ENCODE measurements at places on chromosomes 16 and 17.

GRCh38 chr16:23496821-23497542 lies 13.3 kb downstream of the GGA2 start:
- DNase-seq: no peak

DNA sequence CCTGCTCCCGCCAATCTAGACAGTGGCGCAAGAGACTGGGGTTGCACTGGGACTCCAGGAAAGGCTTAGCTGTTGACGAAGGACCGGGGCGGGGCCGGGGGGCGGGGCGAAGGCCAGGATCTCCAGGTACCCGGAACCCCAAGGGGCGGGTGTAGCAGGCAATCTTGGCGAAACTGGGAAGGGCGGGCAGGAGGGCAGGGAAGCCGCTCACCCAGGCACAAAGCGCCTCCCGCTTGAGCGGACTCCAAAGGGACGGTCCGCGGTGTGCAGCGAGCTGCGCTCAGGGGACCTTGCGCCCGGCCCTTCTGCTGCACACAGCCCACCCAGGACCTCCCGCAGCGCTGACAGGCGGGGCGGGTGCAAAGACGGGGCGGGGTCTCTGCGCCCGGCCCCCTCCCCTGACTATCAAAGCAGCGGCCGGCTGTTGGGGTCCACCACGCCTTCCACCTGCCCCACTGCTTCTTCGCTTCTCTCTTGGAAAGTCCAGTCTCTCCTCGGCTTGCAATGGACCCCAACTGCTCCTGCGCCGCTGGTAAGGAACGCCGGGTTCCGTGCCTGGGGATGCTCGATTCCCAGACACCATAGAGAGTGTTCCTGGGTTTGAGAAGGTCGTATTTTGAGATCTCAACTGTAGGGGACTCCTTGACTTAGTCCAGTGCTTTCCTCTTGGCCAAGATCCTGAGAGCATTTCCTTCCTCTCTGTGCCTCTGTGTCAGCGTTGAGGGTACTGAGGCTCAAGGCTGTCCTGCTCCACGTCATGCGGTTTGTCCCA lies at the start of gene MT1F:
Gene MT1F, plus strand, starts transcription at position 405 of the 772 bp plus-strand sequence. Its CDS starts 100 bp downstream, at position 505.
- DNase-seq: peak; percentile 83

DNA sequence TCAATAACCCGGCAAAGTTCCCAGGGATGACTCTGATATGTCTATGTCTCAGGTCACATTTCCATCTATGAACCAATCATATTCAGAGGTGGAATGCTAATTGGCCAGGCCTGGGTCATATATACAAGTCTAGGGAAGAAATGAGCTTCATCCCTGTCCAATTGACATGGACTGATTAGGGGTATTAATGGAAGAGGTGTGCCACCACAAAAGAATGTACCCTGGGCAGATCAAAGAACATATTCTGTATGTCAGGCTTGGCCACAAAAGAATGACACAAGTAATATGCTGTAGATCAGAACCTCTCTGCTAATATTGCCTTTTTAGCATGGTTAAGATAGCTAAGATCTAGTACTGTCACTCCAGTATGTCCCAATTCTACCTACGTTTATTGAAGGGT lies 6.7 kb downstream of the SLC35G3 start:
- no peak for DNase-seq

DNA sequence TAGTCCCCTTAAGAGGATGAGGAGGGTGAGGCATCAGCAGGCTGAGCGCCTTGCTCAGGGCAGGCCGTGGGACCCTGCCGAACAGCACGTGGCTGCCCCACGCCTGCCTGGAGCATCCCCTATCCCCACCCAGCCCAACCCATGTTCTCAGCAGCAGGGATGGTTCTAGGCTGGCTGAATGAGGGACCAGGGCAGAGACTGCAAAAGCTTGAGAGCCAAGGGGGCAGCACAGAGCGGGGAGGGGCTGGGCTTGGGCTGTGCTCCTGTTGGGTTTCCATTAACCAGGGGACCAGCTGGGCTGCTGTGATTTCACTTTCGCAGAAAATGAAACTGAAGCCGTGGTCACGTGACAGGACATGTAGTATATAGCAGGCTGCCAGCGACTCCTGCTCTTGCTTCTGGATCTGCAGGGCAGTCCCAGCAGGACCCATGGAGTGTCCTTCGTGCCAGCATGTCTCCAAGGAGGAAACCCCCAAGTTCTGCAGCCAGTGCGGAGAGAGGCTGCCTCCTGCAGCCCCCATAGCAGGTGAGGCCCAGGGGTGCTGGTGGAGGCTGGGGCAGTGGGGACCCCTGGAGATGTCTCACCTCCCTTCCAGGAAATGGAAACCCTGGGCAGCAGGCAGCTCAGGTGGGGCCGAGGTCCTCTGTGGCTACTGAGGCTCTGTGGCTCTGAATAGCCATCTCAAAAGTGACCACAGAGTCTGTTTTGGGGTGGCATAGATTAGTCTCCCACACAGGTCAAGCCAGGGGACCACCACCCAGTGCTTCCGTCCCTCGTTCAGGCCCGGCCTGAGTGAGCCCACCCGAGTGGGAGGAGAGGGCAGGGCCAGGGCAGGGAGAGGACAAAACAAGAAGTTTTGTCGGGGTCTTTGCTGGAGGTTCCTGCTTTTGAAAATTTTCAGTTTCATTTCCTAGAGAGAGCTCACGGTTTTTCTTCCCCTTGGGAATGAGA lies 2.9 kb downstream of the RNF213 start:
- DNase-seq: no peak

DNA sequence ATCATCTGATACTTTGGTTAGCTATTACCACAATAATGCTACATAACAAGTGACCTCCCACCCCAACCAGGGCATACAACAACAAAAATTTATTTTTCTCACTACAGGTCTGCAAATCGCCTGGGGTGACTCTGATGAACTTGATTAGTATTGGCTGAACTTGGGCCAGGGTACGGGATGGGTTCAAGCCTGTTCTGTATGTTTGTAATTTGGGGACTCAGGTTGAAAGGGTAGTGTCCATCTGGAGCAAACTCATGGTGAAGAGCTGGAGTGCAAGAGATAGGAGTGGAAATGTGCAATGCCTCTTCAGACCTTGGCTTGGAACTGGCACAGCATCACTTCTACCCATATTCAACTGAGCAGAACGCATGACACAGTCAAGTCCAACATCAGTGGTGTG lies 16.3 kb upstream of the NKD1 start:
- no peak for DNase-seq

Measured in HCT116 (cell line).